ENCODE measurements at places on chromosomes 1 and 21.

- DNase-seq: no peak
Observed at GRCh38 chr1:232704694-232705680, 75.1 kb upstream of the SIPA1L2 start.

DNA sequence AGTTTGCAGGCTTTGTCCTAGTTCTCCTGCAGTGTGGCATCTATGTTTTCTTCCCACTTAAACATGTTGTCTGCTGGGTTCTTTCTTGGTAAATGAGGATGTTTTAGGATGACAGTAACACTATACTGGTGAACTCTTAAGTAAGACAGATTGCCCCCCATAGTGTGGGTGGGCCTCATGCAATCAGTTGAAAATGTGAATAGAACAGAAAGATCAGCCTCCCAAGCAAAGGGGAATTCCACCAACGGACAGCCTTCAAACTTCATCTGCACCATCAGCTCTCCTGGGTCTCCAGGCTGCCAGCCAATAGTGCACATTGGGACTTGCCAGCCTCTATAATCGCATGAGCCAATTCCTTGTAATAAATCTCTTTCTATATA, 10.7 kb upstream of the TARBP1 start:
- no peak for DNase-seq

GRCh38 chr1:42240966-42241755, 76.6 kb upstream of the GUCA2A start:
- DNase-seq: no peak

- no peak for DNase-seq
Observed at GRCh38 chr1:163935738-163936374, 614.1 kb downstream of the NUF2 start.

GRCh38 chr1:89557445-89557825, 32.8 kb downstream of the LRRC8B start:
- DNase-seq: no peak

- DNase-seq: no peak
Observed at GRCh38 chr1:157399984-157400382, 152.3 kb downstream of the FCRL5 start.

- DNase-seq: no peak
Observed at GRCh38 chr21:33971492-33972013, 55.9 kb upstream of the ATP5PO start.
